ENCODE measurements at places on chromosomes 7 and 10.

DNA sequence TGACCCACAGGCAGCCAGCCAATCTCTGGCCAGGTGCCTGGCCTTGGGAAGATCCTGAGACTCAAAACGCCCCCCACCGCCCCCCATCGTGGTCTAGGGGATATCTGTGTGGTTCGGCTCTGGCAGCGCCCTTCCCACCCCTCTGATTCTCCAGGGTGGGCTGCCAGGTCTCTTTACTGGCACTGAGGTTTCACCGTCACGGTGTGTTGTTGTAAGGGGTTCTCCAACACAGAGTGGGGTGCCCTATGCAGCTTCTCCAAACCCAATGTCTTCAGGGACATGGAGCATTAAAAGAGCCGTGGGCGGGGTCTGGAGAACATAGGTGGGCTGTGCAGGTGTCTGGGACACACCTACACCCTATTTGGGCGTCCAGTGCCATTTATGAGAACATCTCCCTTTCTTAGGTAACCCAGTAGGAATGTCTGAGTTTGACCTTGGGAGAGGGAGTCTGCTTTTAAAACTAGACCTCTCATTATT lies 1.5 kb downstream of the MAFK start:
- DNase-seq = no peak

DNA sequence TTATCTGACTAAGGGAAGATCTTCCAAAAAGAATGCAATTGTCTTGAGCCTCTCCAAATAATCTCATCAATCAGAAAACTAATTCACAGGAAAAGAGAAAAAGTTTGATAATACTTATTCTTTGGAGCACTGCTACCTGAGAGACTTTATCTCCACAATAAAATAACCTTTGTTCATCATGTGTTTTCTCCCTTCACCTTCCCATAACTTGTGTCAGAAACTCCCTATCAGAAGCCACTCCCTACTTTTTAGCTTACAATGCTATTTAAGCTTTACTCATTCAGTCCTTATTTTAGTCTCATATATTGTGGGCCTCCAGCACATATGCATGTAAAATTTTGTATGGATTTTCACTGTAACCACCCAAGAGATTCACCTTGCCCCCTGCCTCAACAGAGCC lies 998 bp downstream of the CYP3A43 start:
- DNase-seq = no peak

DNA sequence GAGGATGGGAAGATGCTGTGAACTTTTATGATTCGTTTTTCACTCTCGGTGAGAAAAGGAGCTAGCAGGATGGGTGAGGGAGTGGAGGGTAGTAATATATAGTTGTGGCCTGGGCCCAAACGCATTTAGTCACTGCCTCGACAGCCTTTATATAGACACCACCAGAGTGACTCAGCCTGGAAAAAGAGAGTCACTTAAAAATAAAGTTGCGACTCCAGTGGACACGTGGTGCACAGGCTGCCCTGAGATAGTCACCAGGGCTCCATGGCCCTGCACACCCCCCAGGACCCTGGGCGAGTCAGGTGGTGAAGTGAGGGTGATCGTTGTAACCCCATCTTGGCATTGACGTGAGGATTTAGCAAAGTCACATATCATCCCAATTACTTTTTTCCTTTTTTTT lies 106.7 kb downstream of the CUX1 start:
- peak; percentile 88 for DNase-seq

GRCh38 chr7:24069751-24070150 lies 214.2 kb upstream of the NPY start:
- DNase-seq = no peak

DNA sequence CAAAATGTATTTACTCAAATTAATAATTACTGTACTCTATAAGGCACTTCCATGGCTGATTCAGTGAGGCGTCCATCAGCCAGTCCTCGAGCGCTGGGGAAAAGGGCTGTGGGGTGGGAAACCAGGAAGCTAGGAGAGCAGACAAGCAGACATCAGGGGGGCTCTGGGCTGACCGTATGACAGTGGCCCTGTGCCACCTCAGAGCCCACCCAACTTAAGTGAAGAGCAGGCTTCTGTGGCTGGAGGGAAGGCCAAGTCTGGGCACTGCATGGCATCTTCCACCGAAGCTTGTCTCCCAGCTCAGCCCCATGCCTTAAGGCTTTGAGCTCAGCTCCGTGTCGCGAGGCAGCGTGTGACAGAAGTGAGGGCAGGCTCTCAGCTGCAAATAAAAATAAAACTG lies 464.5 kb upstream of the ZMIZ1 start:
- DNase-seq = no peak
